AG20443 (cell line): ENCODE measurements at places on chromosomes 2 and 18.
A peak's percentile ranks its signal among the peaks of the same experiment; 100 is the strongest.

- DNase-seq, result no peak
Measured at GRCh38 chr2:29218071-29218470, 102.9 kb downstream of the CLIP4 start.

DNA sequence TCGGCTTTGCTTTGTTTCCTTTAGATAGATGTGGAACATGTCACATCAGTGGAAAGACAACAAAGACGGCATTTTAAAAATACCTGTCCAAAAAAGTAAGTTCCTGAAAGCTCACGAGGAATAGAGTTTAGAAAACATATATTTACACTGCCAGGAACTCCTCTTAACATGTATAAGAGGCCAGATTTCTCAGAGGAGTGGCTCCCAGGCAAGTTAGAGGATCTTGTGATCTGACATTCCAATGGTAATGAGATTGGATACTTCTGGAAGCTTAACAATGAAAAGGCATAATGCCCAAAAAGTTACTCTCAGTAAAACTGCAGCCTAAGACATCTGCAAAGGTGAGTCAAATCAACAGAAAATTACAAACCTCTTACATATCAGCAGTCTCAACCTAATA is 77.1 kb downstream of the CYRIA start:
- DNase-seq, result no peak

- DNase-seq, result no peak
Measured at GRCh38 chr2:126719191-126719832, 63.4 kb downstream of the GYPC start.

GRCh38 chr2:169001116-169001815 is 29.9 kb downstream of the ABCB11 start:
- DNase-seq, result no peak

- peak; percentile 78 for DNase-seq
Measured at GRCh38 chr2:18473241-18474181, 86.9 kb downstream of the RDH14 start.

DNA sequence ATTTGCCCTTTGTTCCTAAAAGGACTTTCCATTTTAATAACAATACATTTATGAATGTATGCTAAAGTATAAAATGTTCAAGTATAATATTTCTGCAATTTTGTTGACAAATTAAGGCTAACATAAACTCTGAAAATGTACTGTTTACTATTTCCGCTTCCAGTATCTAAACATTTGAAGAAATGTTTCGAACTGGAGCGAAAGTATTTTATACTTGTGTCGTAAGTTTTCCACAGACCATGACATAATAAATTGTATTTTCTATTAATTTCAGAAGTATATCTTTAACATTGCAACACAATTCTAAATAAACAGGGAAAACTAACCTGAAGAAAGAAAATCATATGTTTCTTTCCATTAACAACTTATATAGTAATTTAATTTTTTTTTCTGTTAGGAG is 146.3 kb downstream of the CALCRL start:
- DNase-seq, result no peak

GRCh38 chr2:85674417-85674816 is 6.4 kb upstream of the SFTPB start:
- DNase-seq, result no peak

GRCh38 chr2:29563697-29564096 is 357.7 kb downstream of the ALK start:
- no peak for DNase-seq

- DNase-seq, result no peak
Measured at GRCh38 chr2:235914756-235915155, 253.4 kb downstream of the GBX2 start.

- no peak for DNase-seq
Measured at GRCh38 chr2:210180477-210180876, 9.3 kb upstream of the KANSL1L start.

DNA sequence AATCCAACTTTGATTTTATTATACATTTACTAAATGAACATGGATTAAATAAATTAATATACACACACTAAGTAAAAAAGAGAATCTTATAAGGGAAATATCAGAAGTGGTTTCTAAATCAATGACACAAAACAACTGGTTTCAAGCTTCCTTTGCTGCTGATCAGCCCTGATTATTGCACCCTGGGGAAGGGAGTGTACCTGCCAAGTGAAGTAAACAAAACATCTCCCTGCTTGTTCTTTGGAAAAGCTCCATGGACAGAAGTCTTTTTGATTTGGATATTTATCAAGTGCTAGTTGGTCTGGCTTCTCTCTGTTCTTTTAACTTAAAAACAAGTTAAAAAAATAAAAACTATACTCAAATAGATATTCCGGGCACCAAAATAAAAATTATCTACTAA is 190.1 kb downstream of the PDE11A start:
- DNase-seq, result no peak

DNA sequence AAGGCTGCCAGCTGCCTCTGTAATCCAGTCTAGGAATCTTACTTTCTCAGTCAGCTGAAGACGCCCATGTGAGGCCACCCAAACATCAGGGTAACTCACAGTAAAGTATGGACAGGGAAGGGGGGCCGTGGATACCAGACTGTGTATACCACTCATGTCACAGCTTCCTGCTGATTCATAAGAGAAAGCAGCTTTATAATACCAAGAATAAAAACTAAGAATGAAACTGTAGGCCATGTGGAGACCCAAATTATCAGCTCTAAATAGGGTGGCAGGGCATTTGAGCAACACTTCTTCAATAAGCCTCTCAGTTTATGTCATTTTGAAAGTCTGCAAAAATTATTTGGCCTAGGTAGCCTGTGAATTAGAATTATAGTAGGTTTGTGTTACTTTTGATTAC is 115.0 kb upstream of the CDCA7 start:
- no peak for DNase-seq

- no peak for DNase-seq
Measured at GRCh38 chr2:108363908-108364225, 13.9 kb upstream of the SULT1C4 start.

- peak; percentile 89 for DNase-seq
Measured at GRCh38 chr18:54776282-54776977, 51.8 kb upstream of the RAB27B start.

DNA sequence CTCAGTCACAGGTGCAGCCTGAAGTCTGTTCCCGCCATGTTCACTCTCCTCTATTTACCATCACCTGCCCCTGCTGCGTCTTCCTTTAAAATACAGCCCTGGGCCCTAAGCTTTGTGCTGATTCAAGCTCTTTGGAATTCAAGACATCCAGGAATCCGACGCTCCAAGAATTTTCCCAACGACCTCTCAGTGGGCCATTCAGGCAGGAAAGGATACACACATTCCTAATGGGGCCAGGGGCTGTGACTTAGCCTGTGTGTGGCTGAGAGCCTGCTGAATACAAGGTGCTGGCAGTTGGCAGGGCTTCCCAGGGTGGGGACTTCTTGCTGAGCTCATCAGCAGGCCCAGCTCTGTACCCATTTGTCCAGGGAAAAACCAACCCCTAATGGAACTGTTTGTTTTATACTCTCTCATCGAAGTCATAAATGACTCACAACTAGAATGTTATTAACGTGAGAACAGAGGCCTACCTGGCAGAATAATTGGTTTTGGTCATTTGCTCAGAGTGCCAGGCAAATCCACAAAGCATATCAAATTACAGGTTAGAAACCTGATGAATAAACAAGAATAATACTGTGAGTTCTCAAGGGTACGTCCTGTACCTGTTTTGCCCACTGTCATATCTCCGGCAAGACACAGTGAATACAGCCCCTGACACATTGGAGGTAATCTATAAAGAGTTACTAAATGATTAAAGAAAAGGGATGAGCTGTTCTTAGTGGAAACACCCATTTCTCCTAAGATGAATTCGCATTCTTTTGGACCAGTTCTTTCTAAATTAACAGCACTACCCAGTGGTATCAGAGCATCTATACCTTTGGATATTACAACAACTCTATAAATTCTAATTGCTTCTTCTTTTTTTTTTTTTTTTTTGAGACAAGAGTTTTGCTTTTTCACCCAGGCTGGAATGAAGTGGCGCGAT is 12.6 kb upstream of the KCMF1 start:
- DNase-seq, result peak; percentile 84

GRCh38 chr2:197278799-197279763 is 31.5 kb downstream of the ANKRD44 start:
- no peak for DNase-seq

DNA sequence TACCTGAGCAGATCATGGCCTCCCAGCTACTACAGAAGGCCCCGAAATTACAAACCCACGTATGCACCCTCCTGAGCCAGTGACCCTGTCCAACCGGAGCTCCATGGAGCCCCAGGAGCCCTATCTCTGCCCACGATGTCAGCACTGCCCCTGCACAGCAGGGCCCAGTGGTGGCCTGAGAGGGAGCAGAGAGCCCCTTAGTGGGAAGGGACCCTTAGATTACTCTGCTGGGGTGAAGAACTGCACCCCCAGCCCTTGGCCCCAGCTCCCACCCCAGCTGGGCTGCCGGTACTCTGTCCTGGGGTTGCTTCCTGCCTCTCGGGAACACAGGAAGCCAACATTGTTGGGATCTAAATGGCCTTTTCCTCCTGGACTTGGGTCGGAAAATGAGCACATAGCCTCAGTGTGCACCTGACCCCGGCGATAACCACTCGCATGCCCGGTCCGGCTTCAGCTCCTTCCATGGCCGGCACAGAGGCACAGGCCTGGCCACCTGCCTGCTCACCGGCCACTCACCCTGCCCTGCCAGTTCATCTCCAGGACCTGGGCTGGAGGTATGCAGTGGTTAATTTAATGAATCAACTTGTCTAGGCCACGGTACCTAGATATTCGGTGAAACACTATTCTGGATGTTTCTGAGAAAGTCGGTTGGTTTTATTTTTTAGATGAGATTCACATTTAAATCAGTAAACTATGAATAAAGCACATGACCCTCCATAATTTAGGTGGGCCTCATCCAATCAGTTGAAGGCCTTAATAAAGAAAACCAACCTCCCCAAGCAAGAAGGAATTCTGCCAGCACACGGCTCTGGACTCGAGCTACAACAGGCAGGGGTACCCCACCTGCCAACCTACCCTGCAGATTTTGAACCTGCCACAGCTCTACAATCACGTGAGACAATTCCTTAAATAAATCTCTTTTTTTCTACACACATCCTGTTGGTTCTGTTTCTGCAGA is 19.2 kb downstream of the TNS1 start:
- DNase-seq, result no peak
